ENCODE measurements at places on chromosomes 2 and 18.

- DNase-seq, result no peak
These were observed 244.7 kb downstream of the KCNS3 start for GRCh38 chr2:18123211-18123570.

DNA sequence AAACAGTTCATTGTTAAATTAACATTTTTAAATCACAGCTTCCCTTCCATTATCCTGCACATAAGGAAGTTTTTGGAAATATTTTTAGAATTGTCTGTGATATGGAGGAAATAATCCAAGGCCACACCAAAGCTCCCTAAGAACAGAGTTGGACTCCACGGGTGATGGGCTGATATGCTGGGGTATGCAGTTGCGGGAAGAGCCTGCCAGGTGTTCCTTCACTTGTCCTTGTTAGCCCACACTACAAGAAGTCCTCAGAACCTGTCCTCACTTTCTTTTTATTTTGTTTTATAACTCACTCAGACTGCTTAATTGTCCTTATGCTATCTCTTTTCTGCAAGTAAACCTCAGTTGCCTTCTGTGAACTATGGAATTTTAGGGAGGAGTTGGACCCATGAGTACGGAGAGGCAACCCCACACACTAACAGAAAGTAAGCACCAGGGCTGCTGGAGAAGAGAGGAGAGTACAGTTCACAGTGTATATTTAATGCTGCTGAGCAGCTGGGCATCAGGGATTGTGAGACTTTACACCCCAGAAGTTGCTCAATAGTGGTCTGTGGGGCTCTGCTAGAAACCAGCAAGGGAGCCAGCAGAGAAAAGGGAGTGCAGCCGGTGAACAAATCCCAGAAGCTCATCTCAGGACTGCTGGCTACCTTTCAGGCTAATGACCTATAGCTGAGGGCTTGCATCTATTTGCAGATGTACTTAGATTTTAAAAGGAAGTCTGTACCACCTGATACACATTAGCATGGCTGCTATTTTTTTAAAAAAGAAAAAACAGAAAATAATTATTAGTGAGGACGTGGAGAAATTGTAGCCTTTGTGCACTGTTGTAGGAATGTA lies 280.1 kb upstream of the STON1 start:
- peak; percentile 8 for DNase-seq

- no peak for DNase-seq
These were observed 209.8 kb upstream of the CTAGE1 start for GRCh38 chr18:22627506-22627905.

DNA sequence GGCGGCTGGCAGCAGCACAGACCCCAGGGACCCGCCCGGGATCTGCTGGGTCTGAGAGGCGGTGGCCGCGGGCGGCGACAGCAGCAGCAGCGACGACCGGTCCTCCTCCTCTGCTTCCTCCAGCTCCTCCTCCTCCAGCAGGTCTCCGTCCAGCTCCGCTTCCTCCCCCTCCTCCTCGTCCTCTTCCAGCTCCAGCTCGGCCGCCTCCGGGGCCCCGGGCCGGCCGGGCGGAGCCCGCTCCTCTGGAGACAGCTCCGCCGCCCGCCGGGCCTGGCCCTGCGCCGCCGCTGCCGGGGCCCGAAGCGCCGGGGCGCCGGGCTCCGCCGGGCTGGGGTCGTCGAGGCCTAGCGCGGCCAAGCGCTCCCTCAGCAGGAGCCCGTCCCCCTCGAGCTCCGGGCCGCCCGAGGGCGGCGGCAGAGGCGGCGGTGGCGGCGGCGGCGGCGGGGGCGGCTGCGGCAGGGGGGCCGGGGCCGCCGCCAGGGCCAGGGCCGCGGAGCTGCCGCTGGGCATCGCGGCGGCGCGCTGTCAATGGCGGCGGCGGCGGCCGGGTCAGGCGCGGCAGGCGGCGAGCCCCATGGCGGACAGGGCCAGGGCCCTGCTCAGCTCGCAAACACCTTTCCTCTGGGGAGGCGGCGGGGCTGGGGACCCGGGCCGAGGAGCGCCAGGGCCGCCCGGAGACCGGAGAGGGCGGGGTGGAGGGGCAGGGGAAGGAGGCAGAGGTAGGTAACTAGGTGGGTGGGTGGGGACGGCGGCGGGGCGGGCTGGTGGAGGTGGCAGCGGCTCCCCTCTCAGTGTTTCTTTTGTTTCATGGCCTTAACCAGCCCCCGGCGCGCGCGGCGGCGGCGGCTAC lies 445 bp downstream of the MEX3C start:
- no peak for DNase-seq

GRCh38 chr2:9033385-9034168 lies 30.1 kb upstream of the MBOAT2 start:
- DNase-seq, result no peak

DNA sequence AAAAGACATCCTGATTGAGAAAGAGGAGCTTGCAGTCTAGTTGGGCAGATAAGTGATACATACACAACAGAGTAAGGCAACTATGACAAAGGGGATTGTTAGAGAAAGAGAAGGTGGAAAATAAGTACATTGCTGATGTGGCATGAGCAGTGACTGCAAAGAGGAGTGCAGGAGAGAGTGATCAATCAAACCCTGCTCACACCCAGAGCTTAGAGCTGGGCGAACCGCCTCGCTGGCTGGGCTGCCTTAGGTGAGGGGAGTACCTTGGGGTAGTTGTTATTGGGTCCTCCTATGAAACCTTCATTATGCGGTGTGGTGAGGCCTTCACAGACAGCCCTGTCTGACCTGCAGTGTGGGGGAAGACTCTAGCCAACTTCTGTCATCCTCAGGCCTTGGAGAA lies 161.7 kb downstream of the FHOD3 start:
- DNase-seq, result no peak

DNA sequence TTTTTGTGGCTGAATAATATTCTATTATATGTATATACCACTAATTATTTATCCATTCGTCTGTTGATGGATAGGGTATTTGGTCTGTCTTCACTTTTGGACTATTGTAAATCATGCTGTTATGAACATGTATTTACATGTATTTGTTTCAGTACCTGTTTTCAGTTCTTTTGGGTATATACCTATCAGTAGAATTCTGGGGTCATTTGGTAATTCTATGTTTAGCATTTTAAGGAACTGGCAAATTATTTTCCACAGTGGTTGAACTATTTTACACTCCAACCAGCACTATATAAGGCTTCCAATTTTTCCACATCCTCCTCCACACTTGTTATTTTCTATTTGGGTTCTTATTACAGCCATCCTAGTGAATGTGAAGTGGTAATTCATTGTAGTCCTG lies 12.4 kb upstream of the TANK start:
- DNase-seq, result no peak

DNA sequence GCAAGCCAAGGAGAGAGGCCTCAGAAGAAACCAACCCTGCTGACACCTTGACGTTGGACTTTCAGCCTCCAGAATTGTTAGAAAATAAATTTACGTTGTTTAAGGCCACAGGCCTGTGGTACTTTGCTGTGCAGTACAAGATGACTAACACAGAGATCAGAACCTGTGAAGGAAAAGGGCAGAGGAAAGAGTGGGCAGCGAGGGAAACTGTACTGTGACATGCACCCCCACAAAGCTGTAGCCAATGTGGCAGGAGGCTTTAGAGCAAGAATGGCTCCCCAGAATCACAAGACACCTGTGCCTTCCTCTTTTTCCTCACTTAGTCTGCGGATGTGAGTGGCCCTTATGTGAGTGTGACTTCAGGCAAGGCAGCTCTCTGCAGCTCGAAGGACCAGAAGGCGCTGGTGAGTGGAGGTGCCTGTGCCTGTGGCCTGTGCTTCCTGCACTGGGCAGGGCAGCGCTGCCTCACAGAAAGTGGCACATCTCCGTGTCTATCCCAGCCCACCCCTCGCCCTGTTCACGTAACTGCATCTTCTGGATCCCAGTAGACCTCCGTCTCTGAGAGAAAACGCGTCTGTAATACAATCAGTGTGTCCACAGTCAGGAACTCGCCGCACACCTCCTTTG lies 89.5 kb downstream of the MRPS9 start:
- no peak for DNase-seq

- no peak for DNase-seq
These were observed 74.0 kb upstream of the SEC11C start for GRCh38 chr18:59065684-59066083.

DNA sequence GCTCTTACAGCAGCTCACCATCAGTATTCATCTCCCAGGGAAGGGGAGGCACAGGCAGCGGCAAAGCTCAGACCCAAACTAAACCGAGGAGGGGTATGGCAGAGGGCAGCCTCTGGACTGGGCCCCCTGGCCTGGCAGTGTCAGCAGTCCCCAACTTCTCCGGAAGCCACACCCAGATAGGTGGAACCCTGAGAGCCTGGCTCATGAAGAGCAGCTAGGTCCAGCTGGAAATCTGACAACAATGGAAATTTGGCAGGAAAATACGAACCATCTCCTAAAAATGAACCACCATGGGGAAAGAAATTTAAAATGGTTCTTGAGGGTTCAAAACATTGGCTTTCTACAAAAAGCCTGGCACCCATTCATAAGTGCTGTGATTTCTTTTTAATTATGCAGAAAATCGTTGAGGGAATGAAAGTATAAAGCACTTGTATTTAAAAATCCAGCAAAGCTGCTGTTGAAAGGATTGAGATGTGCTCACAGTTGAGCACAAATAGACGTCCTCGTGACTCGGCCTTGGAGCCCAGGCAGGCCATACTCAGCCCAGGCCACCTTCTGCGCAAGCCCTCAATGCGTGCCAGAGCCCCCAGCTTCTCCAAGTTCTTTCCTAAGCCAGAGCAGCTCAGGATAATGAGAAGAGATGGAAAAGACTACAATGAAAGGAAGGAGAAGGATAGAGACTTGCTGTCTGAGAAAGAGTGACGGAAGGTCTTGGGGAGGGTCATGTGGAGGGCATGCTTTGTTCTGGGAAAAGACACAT lies 93.0 kb downstream of the COL6A3 start:
- no peak for DNase-seq

DNA sequence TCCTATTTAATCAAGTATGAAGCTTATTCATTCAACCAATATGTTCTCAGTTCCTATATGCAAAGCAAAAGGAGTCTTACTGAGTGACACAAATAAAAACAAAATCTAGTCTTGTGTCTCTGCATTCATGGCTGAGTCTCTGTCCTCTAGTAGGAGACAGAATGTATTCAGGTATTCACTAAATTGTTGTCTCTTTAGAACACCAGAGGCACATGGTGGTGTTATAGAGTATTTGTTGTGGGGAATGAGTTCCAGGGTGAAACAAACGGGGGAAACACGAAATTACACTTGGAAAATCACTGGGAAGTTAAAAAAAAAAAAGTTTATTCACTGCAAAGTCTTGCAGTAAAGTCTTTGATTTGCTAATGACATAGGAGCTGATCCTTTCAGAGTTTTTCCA lies 131.7 kb upstream of the FSHR start:
- no peak for DNase-seq

DNA sequence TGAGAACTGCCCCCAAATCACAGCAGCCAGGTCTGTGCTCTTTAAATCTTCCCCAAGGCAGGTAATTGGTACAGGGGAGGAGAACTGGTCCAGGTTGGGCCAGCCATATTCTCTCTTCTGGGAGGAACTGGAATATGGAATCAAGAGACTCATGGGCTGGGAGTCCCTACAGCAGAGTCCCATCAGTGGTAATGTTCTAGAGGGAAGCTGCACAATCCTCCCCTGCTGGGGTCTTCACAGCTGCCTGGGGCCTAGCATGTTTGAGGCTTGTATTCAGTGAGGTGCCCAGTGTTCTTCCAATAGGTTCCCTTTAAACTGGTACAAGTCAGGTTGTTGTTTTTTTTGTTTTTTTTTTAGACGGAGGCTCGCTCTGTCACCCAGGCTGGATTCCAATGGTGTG lies 21.1 kb upstream of the EGR4 start:
- no peak for DNase-seq

- DNase-seq, result no peak
These were observed 117.6 kb downstream of the EXOC6B start for GRCh38 chr2:72708236-72708635.

DNA sequence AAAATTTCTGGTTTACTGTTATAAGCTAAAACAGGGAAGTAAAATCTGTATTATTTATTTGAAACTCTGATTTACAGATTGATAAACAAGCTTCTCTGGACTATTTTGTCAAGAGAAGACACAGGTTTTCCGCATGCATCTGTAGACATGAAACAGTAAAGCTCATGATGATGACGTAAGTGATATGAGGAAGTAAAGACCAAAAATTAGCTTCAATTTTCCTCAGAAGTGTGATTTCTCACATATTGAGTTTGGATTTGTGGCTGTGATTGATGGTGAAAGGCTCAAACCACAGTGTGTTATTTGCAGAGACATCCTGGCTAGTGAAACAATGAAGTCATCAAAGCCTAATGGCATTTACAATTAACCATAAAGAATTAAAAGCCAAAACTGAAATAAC lies 12.6 kb upstream of the LONRF2 start:
- DNase-seq, result no peak

DNA sequence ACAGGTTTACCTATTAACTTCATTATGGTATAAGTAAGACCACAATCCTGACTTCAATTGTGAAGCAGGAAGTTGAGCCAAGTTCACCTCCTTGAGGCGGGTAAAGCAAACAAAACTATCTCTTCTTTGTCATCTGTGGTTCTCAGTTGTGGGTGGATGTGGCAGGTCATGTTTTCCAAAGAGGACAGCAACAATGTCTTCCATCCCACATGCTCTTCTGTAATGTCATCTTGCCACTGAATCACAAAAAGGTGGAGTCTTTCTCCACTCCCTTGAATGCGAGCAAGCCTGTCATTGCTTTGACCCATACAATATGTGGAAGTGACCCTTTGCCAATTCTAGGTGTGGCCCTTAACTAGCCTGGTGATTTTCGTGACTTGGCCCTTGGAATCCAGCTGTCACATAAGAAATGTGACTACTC lies 98.7 kb downstream of the GRB14 start:
- no peak for DNase-seq

DNA sequence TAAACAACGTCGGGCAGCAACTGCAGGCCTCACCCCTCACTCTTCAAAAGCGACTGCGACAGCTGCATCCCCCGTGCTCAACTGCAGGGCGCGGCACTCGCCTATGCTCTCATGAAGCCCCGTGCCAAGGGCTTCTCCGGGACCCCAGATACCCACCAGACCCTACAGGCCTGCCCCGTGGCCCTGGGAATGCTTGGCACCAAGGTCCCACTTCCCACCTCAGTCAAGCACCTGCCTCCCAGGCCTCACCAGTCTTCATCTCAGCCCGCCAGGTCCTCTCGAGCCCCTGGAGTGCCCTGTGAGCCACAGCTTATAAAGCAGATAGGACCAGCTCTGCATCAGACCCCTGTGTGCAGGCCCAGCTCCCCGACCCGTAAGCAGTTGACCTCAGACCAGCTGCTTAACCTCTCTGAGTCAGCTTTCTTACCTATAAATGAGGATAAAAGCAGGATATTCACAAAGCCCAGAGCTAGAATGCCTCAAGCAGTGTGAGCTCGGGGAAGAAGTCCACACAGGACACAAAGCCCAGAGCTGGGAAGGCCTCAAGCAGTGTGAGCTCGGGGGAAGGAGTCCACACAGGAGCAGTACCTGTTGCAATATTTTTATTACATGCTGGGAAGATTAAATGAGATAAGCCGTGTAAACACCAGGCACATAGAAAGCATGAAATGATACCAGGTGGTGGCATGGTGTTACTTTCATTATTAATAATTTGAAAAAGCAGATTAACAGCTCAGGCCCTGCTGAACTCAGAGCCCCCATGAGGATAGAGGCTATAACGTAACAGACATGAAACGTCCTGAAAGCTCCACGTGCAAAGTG lies 96.9 kb downstream of the HDAC4 start:
- no peak for DNase-seq

GRCh38 chr18:58087928-58088690 lies 44.1 kb downstream of the NEDD4L start:
- no peak for DNase-seq

- DNase-seq, result no peak
These were observed 15.1 kb downstream of the TRIB2 start for GRCh38 chr2:12731701-12732280.

GRCh38 chr2:109316091-109316490 lies 187.1 kb downstream of the SH3RF3 start:
- no peak for DNase-seq

- no peak for DNase-seq
These were observed 21.0 kb upstream of the ZBTB7C start for GRCh38 chr18:48430150-48430549.
